ENCODE measurements at places on chromosomes 5 and 9.
A peak's percentile ranks its signal among the peaks of the same experiment; 100 is the strongest.

GRCh38 chr5:134003817-134004625 is 754 bp downstream of the VDAC1 start:
- DNase-seq, result peak; percentile 22

DNA sequence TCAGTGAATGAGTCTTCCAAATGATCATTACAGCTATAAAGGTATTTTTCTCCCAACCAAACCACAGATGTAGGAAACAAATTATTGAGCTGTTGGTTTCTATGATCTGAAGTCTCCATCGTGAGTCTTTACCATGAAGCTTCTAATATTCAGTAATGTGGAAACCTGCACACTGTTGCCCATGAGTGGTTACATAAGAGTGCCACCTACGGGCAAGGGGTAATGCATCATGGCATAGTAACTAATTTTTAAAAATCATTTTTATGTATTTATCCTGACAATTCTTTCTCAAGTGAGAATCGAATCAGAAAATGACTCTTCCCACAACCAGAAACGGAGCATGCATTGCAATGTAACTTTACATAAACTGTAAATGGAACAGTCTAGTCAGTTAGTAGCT is 282.5 kb upstream of the SMARCA2 start:
- no peak for DNase-seq

GRCh38 chr9:112546149-112547012 is 59.8 kb downstream of the KIAA1958 start:
- DNase-seq, result no peak

- no peak for DNase-seq
Observed at GRCh38 chr9:24257726-24258125, 288.0 kb downstream of the IZUMO3 start.

DNA sequence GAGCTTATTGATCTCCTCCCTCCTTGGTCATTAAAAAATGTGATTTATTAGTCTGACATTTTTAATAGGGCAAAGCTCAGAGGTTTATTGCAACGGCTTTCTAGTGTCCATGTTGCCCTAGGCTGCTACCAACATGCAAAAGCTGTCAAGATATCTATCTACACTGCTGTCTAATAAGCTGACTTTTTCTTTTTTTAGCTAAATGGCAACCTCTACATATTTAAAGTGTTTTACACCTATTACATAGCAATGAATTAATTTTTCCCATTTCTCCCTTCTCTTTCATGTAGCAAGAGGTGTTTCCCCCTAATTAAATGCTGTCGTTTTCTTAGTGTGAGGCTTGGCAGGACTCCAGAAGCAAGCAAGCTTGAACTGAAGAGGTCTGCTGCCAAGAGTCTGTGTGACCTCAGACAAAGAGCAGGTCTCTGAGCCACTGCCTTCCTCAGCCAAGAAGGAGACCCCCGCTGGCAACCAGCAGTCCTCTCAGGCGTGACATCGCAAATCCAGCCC is 79.4 kb downstream of the GAS1 start:
- DNase-seq, result no peak

GRCh38 chr5:146076028-146076427 is 29.3 kb downstream of the PLAC8L1 start:
- DNase-seq, result no peak
